Activated CD8-positive, alpha-beta memory T cell treated with anti-CD3 and anti-CD28 coated beads, Interleukin-2, amount 10 ng/mL, durations not matched to agents 7 days and 5 days (primary cell): ENCODE measurements at places on chromosomes 5 and 9.

DNA sequence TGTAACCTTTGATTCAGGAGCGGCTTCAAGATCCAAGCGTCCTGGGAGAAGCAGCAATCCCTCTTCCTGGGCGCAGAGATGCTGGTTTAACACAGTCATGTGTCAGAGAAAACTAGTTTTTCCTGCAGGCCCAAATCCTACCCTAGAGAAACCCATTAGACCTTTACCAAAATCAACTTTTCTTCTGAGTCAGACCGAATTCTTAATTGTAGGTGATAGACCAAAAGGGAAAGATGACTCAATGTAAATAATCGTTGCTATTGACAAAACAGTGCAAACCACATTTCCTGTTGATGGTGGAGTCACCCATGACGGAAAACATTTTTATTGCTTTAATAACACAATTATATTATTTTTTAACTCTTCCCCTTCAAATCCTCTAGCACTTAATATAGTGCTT, 40.1 kb downstream of the SLC1A1 start:
- DNase-seq: no peak

DNA sequence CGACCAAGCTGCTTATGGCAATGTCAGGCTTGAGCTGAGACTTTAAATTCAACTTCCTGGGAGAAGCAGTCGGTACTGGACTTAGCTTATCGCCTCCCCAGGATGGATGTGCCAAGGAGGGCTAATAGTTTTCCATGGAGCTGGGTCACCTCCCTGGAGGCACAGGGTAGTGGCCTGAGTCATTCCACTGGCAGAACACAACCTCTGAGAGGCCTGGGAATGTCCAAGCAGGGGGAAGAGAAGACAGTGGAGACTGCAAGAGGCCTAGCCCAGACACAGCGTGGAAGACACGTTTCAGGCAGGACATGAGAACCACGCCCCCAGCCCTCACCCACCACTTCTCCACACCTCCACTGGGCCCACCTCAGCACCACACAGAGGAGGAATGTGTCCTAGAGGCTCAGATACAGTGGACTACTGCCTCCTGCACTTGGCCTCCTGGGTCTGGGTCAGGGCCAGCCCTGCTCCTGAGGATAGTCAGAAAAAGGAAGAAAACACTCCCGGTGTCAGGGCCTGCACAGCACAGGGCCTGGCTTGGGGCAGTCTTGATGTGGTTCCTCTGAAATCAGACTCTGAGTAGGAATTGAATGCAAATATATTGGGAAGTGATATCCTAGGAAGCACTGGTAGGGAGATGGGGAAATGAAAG, 171.8 kb downstream of the FSTL4 start:
- DNase-seq: peak; percentile 34

DNA sequence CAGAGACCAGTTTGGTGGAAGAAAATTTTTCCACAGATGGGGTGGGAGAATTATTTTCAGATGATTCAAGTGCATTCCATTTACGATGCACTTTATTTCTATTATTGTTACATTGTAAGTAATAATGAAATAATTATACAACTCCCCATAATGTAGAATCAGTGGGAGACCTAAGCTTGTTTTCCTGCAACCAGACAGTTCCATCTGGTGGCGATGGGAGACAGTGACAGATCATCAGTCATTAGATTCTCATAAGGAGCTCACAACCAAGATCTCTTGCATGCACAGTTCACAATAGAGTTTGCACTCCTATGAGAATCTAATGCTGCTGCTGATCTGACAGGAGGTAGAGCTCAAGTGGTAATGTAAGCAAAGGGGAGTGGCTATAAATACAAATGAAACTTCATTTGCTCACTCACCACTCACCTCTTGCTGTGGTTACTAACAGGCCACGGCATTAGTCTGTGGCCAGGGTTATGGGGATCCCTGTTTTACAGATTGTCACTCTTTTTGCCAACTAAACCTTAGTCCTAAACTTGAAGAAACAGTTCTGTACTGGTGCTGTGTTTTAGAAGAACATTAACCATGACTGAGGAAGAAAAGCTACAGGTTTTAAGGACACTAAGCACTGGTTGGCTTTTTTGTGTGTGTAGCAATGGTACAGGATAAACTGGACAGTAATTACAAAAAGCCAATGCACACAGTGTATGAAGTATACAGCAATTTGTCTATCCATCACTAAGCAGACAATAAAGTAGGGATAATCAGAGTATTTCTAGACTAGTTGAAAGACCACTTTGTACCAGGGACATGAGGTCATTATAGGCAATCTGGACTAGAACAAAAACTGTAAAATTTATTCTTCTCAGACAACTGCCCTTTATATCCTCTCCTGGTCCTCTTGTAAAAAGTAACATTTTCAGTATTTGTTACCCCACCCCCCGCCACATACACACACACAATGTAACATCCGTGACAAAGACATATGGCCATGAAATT, 9.9 kb downstream of the TMEM232 start:
- no peak for DNase-seq

DNA sequence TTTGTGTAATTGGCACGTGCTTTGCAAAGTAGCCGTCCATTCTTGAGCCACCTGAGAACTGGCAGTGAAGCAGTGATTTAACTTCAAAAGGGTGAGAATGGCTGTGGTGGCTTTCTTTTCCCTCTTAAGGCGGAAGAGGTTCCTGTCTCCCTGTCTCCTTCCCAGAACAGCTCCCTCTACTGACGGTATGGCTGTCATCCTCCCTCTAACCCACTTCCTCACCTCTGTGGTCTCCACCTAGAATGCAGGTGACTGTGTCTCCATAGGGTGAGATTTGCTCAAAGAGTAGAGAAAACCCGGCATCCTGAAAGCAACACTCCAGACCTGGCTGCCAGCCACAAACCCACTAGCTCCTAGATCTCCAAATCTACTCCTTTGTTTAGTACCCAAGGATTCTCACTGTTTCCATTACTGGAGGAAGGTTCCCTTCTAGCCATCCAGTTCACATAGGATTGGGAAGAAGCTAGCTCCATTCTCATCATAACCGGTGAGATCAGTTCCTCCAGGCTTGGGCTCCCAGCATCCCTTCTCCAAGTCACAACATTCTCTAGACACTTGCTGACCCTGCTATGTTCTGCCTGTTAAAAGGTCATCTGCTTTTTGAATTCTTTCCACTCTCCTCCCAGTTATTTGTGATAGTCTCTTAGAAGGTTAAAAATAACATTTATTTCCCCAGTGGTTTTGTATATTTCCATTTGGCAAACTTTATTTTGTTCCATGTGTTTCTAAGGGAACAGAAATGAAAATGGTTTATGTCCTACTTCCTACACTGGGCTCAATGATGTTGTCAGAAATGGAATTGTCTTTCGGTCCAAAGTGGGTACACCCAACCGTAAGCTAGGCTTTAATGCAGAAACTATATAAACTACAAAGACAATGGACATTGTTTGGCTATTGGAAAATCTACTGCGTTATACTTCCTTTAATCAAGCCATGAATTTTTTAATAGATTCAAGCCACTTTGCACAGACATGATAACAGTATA, 269.4 kb downstream of the CWC27 start:
- peak; percentile 49 for DNase-seq

DNA sequence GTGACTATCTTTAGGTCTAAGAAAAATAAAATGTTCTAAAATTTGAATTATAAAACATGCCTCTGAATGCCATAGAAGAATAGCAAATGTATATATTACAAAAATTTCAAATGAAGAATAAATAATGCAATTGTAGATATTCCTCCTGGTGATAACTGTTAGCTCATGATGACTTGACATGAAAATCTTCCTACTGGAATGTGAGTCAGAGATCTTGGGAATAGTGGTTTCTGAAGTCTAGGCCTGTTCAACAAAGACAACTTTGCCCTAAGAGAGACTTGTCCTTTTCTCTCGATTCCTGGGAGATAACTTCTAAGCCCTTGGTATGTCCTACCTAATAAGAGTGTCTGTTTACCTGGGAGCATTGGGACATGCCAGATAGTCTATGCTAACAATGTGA, 746.3 kb upstream of the RIOK2 start:
- no peak for DNase-seq
